Stimulated activated CD4-positive, alpha-beta T cell treated with anti-CD3 and anti-CD28 coated beads, Interleukin-1b, Interleukin-23, amount 100 ng/mL, for 1 hour (primary cell): ENCODE measurements at places on chromosomes 11 and 22.

DNA sequence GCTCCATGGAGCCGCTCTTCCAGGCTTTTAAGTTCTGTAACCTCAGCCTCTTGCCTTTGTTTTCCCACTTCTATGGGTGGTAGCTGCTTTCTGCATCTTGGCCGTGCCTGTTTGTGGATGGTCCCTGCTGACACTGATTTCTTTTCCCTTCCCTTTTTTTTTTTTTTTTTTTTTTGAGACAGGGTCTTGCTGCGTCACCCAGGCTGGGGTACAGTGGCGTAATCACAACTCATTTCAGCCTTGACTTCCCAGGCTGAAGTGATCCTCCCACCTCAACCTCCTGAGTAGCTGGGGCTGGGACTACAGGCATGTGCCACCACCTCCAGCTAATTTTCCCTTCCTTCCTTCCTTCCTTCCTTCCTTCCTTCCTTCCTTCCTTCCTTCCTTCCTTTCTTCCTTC is 57.7 kb upstream of the EP300 start:
- no peak for DNase-seq

- DNase-seq, result no peak
Measured at GRCh38 chr11:10727146-10727851, 23.7 kb upstream of the CTR9 start.

DNA sequence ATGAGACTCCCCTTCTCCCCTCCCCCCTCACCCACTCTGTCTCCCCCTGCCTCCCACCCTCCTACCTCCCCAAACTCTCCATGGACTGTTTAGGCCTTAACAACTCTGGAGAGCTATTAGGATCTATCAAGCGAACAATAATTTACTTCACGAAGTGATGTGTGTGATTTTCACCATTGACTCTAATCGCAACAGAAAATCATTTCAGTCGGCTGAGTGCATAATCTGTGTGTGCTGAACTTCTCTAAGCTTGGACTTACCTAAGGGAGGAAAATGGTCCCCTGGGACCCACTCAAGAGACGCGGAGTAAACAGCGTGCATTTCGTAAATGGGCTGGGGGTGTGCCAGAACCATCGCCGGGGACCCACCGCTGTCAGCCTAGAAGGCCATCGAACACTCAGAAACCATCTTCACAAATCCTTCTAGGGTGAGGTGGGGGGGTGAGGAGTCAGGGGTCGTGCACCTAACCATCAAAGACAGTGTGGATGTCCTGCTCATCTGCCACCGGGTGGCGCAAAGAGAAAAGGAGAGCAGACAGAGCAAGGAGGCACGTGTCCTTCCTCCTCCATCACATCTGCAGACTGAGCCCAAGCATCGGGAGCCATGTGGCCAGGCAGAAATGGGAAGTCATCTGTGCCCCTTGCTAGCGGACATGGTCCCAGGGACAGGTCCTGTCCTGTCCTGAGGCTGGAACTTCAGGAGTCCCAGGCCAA is 62.1 kb upstream of the NUP50 start:
- DNase-seq, result no peak

- no peak for DNase-seq
Measured at GRCh38 chr11:36268337-36268985, 20.8 kb downstream of the COMMD9 start.

DNA sequence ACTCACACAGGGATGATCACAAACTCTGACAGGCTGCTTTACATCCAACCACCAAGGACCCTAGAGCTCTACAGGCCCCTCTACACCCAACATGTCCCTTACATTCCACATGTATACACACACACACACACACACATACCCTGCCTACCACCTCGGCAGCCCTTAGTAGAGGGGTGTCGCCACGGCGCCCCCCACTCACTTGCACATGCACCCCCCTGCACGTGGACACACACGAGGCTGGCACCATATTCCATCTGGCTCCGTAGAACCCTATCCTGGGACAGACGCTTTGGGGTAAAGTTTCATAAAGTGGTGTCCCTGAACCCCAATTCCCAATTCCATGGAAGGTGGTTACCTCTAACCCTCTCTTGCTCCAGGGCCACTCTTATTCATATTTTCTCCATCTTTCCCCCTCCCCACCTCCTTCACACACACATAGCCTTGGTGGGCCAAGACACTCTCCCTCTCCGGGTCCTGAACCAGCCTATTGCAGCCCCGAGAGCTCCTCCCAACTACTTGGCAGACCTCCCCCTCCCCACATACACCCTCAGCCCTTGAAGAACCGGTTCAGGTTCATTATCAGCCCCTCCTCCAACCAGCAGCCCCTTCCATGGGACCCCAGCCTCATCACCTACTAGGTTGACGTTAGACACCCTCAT is 809 bp downstream of the PDE2A start:
- no peak for DNase-seq

DNA sequence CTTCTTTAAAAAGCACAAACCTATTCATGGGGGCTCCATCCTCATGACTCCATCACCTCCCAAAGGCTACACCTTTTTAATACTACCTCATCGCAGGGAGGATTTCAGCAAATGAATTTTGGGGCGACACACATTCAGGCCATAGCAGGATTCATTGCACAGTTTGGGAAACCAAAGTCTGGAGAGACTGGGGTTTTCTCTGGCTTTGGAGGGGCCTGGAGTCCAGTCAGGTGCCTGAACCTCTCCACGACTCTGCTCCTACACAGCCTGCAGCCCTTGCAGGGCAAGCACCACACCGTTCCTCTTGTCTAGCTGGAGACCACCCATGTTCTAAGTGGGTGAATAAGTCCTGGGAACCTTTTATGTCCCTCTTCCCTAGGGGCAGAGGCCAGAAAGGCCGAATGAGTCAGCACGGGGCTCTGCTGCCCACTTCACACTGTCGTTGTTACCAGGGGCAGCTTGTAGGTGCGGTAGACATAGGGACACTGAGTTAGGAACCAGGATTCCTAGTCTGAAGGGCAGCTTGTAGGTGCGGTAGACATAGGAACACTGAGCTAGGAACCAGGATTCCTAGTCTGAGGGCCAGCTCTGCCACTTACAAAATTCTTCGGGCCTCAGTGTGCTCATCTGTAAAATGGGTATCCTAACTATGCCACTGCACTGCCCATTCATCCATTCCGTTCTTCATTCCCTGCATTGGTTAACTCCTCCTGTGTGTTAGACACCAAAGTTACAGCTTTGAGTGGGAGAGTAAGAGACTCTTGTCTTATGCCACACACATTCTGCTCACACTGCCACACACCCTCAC is 251.7 kb upstream of the B3GAT1 start:
- no peak for DNase-seq

DNA sequence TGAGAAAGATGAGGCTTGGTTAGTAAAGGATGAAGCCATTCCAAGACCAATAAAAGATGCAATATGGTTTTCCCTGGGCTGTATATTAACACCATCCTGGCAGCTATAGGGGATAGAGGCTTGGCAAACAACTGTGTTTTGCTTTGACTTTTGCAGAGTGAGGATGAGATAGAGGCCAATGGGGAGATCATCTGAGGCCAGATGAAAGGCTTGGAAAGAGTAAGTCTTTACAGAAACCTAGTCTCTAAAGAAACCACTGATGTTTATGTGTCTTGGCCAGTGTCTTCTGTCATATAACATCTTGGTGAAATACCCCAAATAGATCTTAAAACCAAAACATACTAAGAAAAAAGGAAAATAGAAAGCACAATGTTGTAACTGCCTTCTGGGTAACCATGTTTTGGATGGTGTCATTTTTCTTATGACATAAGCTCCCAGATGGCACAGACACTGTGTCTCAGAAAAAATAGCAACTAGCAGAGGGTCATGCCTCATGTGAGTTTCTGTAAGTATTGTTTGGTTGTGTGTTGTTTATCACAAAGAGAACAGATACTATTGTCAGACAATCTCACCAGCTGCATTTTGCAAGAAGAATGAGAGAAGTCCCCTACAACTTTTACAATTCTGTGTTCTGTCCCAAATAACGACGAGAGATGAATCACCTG is 305.4 kb downstream of the ST3GAL4 start:
- DNase-seq, result no peak

GRCh38 chr11:2390091-2390724 is 10.3 kb upstream of the TSSC4 start:
- no peak for DNase-seq

DNA sequence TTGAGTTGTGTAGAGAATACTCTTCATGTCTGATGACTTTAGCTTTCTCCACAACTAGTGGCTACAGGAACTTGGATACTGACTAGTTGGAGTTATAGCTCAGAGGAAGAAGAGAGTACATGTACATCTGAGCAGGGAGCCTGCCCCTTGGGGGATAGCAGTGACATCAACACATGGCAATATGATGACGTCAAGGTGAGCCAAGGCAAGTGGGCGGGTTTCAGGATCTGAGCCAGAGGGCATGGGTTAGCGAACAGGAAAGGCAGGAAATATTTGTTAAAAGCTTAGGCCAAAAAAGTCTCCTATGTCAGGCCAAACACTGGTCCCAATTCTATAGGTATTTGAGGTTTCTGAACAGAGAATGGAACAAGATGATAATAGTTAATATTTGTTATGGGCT is 42.0 kb upstream of the HORMAD2 start:
- no peak for DNase-seq

GRCh38 chr11:1990872-1991578 is 6.6 kb downstream of the H19 start:
- DNase-seq, result no peak

- DNase-seq, result no peak
Measured at GRCh38 chr11:88418508-88418907, 81.0 kb upstream of the CTSC start.

DNA sequence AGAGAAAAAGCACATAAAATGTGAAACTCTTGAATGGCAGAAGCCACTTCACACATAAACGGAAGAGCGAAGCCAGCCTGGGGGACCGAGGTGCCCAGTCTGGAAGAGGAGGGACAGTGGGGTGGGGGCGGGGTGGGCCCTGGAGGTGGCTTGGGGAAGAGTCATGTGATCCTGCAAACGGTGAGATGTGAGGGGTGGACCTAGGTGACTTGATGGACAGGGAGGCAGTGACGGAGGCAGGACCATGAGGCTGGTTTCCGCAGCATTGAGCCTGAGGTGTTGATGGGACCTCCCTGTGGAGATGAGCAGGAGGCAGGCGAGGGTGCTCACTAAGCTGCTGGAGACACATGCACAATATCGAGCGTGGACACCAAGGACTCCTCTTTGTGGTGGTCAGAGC is 16.8 kb downstream of the ZDHHC24 start:
- no peak for DNase-seq

- no peak for DNase-seq
Measured at GRCh38 chr22:43050995-43051394, 36.0 kb upstream of the PACSIN2 start.
